HCT116 (cell line): ENCODE measurements at places on chromosomes 6 and 20.

- no peaks in the 10 kb centered on the region for H3K4me1 ChIP-seq
- peaks cover 4% of the 10 kb centered on the region; the same call in 1 of the 2 replicates for H3K27me3 ChIP-seq
- H3K36me3 ChIP-seq, result no peaks in the 10 kb centered on the region
- H3K4me3 ChIP-seq, result no peak overlapping the region
- no peak for DNase-seq
- no peak overlapping the region for H3K27ac ChIP-seq
Measured at GRCh38 chr20:18981962-18982539, 168.5 kb downstream of the SCP2D1 start.

DNA sequence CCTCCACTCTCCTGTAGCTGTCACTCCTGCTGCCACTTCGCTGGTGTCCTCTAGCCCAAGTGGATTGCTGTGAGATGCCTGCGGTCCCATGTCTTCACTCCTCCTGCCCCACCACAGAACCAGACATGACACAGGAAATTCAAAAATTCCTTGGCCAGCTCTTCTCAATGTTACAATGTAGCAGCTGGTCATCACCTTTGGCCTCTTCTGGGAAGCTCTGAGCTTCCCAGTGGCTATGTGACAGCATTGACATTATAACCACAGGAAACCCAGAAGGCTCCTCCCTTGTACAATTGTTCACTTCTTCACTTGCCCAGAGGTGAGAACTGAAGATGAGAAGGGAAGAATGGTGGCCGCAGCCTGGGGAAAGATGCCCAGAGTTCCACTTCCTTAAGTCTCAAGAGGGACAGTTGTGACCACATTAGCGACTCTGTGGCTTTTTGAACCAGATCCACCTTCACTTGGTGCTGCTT, 76.1 kb upstream of the NAA20 start:
- H3K4me3 ChIP-seq, result no peak overlapping the region
- H3K27me3 ChIP-seq, result no peaks in the 10 kb centered on the region
- peaks cover 2% of the 10 kb centered on the region; the same call in 1 of the 2 replicates for H3K4me1 ChIP-seq
- no peaks in the 10 kb centered on the region for H3K36me3 ChIP-seq

GRCh38 chr20:61582196-61582923, 330.3 kb downstream of the CDH4 start:
- no peaks in the 10 kb centered on the region for H3K4me1 ChIP-seq
- no peaks in the 10 kb centered on the region for H3K36me3 ChIP-seq
- no peak for DNase-seq
- no peak overlapping the region for H3K27ac ChIP-seq
- no peak overlapping the region for H3K4me3 ChIP-seq

DNA sequence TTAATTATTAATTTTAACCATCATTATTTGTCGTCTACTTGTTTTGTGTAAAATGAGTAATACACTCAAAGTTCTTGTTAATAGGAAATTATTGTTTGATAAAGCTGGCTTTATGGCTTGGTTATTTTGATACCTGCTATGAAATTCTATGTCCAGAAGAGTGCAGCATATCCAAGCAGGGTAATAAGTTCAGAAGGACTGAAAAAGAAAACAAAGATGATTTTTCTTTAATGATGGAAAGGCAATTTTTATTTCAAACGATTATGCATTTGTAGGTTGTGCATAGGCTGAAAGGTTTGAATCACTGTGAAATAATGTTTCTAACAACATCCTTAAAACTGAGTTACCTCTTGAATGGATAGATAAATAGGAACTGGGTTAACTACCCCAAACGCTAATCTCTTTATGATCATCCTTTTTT, 1.4 kb upstream of the MAN1A1 start:
- no peaks in the 10 kb centered on the region for H3K27me3 ChIP-seq
- peak; percentile 22 for DNase-seq
- peaks cover 12% of the 10 kb centered on the region for H3K4me1 ChIP-seq

DNA sequence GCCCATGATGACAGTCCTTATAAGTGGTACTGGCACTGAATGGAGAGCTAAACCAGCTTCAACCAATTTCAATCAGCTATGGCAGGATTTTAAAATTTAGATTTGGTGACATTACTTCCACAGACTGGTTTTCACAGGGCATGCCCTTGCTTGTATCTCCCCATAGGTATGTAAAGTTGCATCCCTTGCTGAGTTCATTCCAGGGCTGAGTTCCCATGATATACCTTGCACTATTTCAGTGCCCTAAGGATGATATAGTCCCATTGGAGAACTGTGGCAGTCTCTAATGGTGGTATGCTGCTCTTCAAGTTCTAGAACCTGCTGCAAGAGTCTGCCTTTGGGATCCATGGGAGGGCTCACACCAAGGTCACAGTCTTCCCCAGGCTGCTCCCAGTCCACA, 232.7 kb upstream of the MOCS1 start:
- no peak for DNase-seq
- peaks cover 18% of the 10 kb centered on the region; the same call in 1 of the 2 replicates for H3K27me3 ChIP-seq
- no peaks in the 10 kb centered on the region for H3K4me1 ChIP-seq
- H3K4me3 ChIP-seq, result no peak overlapping the region
- no peak overlapping the region for H3K27ac ChIP-seq

GRCh38 chr6:169714178-169714577, 10.1 kb downstream of the PHF10 start:
- no peaks in the 10 kb centered on the region for H3K4me1 ChIP-seq
- no peak overlapping the region for H3K27ac ChIP-seq
- no peak overlapping the region for H3K4me3 ChIP-seq
- no peak for DNase-seq
- peaks cover 21% of the 10 kb centered on the region; the same call in 1 of the 2 replicates for H3K36me3 ChIP-seq

DNA sequence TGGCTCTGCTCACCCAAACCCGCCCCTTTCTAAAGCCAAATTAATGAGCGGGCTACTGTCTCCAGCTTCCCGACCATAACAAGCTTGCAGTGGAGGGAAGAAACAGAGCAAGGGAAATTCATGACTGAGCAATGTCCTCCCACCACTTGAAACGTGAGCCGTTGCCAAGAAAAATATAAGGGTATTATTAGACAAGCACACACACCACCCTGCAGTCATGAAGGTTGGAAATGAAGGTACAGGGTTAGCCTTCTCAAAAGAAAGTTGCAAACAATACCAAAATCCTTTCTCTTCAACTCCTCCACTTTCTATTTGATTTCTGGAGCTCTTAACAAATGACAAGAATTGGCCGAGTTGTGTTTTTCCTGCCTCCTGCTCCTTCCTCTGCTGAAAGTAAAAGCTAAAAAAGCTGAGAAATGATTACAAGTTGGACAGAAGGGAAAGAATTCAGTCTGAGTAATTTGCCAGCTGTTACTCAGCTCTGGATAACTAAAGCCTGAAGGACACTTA, 151.1 kb upstream of the B3GAT2 start:
- H3K4me3 ChIP-seq, result no peak overlapping the region
- peak; percentile 3 for DNase-seq
- H3K4me1 ChIP-seq, result peaks cover 6% of the 10 kb centered on the region
- H3K27ac ChIP-seq, result no peak overlapping the region

GRCh38 chr6:113271437-113271836, 585.7 kb upstream of the MARCKS start:
- H3K27me3 ChIP-seq, result no peaks in the 10 kb centered on the region
- H3K4me3 ChIP-seq, result no peak overlapping the region

DNA sequence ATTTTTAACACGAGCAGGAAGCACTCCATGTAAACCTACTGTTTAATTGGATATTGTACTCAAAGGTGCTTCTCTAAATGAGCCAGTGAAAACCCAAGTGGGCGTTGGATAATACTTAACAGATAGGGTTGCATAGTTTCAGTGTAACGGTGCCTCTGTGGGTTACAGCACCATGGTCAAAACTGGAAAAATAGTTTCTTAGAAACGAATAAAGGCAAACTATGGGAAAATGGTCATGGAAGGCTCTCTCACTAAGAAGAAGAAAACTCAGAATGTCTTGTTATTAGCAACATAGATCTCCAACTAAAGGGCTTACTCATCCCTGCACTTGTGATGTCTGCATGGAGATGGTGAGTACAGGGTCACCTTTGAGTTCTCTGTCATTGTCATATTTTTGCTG, 59.1 kb upstream of the NEDD9 start:
- H3K36me3 ChIP-seq, result no peaks in the 10 kb centered on the region
- no peaks in the 10 kb centered on the region for H3K4me1 ChIP-seq
- no peak overlapping the region for H3K4me3 ChIP-seq
- no peak for DNase-seq
- no peaks in the 10 kb centered on the region for H3K27me3 ChIP-seq

DNA sequence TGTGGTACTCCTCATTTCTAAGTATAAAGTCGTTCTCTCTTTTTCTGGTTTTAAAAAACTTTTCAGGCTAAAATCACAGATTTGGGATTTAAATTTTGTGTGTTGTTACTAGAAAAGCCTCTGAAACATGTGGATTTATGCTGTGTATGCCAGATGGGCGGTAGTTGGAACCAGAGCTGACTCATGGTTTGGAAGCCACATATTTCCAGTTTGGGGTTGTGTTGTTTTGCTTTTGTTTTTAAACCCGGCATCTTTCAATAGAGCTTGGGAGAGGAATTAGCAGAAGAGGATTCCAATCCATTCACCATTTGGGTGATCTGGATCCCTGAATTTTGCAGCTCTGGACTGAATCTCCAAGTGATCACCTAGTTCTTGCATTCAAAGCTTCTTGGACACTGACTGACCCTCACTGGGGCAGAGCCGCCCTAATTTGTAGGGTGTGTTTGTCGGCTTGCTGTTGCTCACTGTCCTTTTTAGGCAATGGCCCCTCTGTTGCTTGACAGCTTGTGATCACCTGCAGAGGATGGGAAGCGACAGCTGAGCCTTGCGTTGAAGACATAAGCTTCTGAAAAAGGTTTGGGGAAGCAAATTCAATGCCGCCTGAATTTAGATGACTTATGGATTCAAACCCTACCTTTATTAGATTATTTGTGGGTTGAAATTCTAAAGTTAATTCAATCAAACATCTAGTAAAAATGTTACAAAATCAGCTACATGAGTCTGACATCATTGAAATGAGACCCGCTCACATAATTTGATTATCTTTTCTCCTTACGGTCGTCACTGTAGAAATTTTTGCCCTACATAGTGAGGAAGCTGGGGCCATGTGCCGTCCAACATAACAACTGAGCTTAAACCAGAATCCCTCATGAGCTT, 79.9 kb upstream of the CD83 start:
- no peaks in the 10 kb centered on the region for H3K27me3 ChIP-seq
- no peak overlapping the region for H3K4me3 ChIP-seq
- H3K27ac ChIP-seq, result no peak overlapping the region
- H3K4me1 ChIP-seq, result peaks cover 6% of the 10 kb centered on the region

GRCh38 chr6:792662-793061, 99.7 kb upstream of the EXOC2 start:
- DNase-seq, result no peak
- no peak overlapping the region for H3K4me3 ChIP-seq
- no peak overlapping the region for H3K27ac ChIP-seq
- H3K27me3 ChIP-seq, result peaks cover 22% of the 10 kb centered on the region
- H3K36me3 ChIP-seq, result no peaks in the 10 kb centered on the region

DNA sequence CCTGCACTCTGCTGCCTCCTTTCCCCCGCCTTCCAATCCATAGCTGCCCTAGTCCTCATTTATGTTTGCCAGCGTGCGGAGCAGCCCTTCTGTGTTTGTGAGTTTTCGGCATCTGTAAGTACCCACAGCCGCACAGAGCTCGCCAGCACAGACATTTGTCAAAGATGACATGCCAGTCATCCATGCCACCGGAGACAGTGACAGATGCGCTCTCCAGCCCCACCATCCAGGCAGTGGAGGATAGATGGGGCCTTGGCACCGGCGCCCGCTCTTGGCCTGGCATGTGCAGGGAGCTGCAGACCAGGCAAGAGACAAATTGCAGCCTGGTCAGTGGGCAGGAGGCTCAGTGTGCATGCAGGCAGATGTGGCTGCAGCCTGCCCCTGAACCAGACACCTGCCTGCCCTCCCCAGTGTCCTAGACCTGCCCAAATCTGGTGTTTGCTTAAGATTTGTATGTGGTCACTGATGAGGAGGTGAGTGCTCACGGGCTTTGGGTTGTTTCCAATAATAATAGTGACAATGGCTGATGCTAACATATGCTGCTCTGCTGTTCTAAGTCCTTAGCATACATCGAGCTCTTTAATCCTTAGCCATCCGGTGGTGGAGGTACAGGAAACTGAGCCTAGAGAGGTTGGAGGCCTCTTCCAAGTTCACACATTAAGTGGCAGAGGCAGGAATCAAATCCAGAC, 78.1 kb downstream of the UNC5CL start:
- H3K4me1 ChIP-seq, result peaks cover 39% of the 10 kb centered on the region
- no peak overlapping the region for H3K27ac ChIP-seq
- no peak overlapping the region for H3K4me3 ChIP-seq
- no peak for DNase-seq
- no peaks in the 10 kb centered on the region for H3K36me3 ChIP-seq
- no peaks in the 10 kb centered on the region for H3K27me3 ChIP-seq

DNA sequence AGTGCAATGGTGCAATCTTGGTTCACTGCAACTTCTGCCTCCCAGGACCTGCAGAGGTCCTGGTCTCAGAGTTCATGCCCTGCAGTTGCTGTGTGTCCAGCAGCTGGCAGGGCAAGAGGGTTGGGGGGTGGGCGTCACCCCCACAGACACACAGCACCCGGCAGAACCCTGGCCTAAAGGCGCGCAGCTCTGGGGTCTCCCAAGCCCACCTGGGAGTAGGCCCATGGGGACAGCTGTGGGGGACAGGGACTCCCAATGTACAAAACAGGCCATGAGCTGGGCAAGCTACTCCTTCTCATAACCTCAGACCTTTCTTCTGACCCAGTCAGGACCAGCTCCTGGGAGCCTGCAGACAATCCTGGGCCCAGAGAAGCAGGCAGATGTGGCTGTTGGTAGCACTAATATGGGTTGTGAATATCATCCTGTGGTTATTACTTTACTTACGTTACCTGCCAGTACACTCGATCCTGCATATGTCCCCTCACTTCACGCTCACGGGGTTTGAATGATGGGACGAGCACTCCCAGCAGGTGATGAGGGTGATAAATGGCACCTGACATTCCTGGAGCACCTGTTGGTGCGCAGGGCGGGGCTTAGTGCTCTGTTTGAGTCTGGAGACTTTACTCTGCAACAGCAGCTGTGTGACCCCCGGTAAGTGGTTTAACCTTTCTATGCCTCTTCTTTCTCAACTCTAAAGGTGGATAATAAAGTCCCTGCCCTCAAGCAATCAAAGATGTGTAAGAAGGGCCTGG, 39.9 kb upstream of the SULF2 start:
- H3K27ac ChIP-seq, result no peak overlapping the region
- peaks cover 5% of the 10 kb centered on the region; the same call in 1 of the 2 replicates for H3K4me1 ChIP-seq
- no peak overlapping the region for H3K4me3 ChIP-seq
- no peak for DNase-seq
- H3K27me3 ChIP-seq, result no peaks in the 10 kb centered on the region

GRCh38 chr6:12386816-12387215, 96.7 kb downstream of the EDN1 start:
- H3K4me3 ChIP-seq, result no peak overlapping the region
- H3K27me3 ChIP-seq, result no peaks in the 10 kb centered on the region
- no peak for DNase-seq
- H3K36me3 ChIP-seq, result no peaks in the 10 kb centered on the region
- no peaks in the 10 kb centered on the region for H3K4me1 ChIP-seq
- H3K27ac ChIP-seq, result no peak overlapping the region

- H3K27me3 ChIP-seq, result no peaks in the 10 kb centered on the region
- H3K4me1 ChIP-seq, result peaks cover 6% of the 10 kb centered on the region; the same call in 1 of the 2 replicates
- H3K27ac ChIP-seq, result no peak overlapping the region
- no peak overlapping the region for H3K4me3 ChIP-seq
Measured at GRCh38 chr20:37273988-37274387, 12.4 kb upstream of the GHRH start.
